Iris pigment epithelial cell (primary cell): ENCODE measurements at places on chromosomes 7 and 10.

- DNase-seq: no peak
These were observed 92.5 kb downstream of the POU6F2 start for GRCh38 chr7:39069896-39070881.

GRCh38 chr7:1691096-1691495 lies 21.0 kb downstream of the ELFN1 start:
- DNase-seq: no peak

- peak; percentile 83 for DNase-seq
These were observed 88.8 kb downstream of the GSAP start for GRCh38 chr7:77327067-77327931.

DNA sequence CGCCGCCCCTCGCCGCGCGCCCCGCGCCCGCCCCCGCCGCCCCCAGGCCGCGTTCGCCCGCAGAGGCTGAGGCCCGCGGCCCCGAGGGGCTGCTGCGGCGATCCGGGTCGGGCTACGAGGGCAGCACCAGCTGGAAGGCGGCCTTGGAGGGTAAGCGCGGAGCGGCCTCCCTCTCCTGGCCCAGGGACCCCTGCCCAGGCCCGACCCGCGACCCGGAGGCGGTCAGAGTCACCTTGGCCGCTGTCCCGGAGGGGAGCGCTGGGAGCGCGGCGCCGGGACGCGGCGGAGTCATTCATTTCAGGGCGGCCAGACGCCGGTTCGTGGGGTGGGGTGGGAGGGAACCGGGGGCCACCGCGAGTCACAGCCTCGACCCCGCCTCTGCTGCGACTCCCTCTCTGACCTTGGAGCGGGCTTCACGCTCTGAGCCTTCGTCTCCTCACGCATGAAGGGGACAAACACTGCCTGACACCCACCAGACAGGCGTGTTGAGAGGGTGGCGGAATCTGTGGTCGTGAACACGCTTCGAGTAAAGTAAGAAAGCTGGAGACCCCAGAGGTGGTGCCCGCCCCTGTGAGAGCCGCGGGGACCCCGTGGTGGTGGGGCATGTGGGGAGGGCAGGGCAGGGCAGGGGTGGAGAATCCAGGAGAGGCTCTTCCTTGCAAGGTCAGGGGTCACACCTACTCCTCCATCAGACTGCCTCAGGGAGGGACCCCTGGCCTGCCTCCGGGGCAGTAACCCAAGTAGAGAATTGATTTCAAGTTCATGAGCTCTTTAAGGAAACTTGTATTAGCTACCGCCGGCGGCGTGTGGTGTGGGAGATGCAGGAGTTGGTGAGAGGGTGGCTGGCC lies 707 bp downstream of the CLEC2L start:
- no peak for DNase-seq

GRCh38 chr7:144670218-144670617 lies 165.6 kb downstream of the TPK1 start:
- peak; percentile 23 for DNase-seq

DNA sequence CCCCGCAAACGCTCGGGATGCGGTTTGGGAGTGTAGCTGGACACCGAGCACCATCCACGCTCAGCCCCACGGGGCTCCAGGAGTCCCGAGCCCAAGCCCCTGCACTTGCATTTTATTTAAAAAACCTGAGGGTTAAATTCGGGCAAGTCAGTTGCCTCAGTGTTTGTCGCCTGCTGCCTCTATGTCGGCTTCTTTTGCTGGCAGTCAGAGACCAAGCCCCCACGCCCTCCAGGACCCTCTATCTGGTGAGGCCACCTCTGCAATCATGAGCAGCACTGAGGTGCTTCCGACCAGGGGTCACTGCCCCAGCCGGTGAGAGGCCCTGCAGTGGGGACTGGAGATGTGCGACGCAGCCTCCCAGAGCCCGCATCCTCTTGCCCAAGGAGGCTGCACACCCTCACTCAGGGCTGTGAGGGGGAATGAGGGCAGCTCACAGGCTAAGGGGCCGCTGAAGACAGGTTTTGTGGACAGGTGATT lies 13.3 kb upstream of the ZNF273 start:
- no peak for DNase-seq

DNA sequence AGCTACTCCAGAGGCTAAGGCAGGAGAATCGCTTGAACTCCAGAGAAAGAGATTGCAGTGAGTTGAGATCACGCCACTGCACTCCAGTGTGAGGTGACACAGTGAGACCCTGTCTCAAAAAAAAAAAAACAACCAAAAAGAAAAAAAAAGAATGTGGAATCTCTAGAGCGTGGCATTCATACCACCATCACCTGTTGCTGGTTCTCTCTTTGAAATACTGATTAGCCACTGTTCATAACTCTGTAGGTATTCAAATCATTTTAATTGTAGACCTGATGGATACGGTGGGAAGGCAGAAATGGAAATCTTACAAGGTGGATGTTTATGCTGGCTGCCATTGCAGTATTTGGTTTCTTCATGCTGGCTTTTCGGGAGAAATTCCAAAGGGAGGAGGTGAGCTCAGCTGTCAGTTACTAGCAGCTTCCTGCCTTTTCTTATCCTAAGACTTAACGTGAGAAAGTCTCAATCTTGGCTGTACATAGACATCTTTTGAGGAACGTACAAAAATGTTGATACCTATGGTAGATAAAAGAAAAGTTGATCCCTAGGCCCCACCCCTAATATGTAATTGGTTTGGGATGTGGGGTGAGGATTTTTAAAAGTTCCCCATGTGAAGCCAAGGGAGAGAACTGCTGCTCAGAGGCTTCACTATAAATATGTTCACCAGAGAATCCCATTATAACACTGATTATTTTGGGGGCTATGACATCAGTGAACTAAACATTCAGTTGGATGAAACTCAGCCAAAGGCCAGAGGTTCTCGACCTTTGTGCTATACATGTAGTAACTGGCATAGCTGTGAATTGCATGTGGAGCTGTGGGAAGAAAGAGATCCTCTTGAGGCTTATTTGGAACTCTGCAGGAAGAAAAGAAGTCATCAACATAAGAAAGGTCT lies 26.9 kb upstream of the MKLN1 start:
- DNase-seq: no peak

DNA sequence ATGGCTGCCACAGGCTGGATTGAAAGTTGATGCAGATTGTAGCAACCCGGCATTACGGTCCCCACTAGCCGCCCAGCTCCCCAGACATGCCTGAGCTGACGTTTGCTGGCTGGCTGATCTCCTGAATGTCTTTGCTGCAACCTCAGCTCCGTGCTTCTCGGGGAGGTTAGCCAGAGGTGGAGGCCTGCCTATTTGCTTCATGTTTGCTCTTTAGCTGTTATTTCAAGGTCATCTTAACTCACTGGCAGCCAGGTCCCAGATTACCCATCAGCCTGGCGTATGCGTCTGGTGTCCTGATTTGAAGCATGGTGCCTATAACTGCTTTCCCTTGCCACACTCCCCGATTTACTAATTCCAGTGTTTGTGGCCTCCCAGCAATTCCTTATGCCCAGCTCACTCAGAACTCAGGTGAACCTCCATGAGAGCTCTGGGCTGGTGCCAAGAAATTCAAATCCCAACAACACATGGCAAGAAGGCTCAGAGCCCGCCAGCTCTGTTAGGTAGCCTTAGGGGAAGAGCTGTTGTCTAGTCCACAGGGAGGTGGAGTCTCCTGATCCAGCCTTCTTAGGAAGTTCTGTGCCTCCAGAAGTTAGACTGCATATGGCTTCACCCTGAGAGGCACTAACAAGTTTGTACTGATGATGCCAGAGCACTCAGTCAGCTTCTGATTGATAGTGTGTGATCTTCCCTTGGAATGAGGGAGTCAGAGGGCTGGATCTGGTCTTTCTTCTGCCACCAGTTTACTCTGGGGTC lies 69.7 kb upstream of the EXOC4 start:
- no peak for DNase-seq

- DNase-seq: no peak
These were observed 625.1 kb upstream of the MKI67 start for GRCh38 chr10:128751284-128751683.

DNA sequence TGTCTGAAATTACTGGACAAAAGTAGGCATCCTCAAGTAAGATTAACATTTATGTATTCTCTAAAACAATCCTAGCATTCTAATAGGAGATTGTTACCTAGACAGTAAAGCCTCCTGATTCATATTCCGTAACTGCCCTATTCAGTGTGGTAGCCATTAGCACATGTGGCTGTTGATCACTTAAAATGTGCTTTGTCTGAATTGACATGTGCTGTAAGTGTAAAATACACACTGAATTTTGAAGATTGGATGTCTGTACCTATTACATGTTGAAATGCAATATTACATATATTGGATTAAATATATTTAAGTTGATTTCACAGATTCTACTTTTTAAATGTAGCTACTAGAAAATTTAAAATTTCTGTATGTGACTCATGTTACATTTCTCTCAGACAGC lies 14.6 kb downstream of the EDRF1 start:
- DNase-seq: no peak

GRCh38 chr7:139355320-139355719 lies 4.4 kb upstream of the LUC7L2 start:
- peak; percentile 50 for DNase-seq

- DNase-seq: peak; percentile 34
These were observed 67.7 kb upstream of the JCAD start for GRCh38 chr10:30127120-30127541.

DNA sequence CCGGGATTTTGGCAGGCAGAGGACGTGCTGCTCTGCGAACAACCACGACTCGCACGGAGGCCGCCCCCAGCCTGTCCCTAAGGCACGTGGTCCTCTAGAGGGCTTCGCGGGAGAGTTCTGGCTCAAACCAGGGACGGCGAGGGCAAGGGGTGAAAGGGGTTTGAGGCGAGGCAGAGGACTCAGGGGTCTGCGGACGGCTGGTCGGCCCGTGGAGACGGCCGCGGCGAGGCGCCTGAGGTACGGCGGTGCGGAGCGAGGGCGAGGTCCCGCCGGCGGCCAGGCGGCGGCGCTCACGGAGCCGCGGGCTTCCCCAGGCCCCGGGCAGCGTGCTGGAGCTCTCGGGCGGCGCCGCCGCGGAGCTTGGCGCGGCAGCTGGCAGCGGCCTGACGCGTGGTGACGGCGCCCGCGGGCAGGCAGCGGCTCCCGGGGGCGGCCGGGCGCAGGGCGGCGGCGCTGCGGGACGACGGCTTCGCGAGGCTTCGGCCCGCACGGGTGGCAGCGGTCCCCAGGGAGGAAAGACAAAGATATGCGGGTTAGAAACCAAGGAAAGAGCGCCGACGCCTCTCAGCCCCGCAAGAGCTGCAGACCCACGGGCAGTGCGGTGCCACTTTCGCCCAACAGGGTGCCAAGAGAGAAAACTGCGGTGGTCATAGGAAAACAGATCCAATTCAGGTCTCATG lies 44.8 kb downstream of the ZNF800 start:
- peak; percentile 70 for DNase-seq
